ENCODE measurements at places on chromosomes 12 and 14.
A peak's percentile ranks its signal among the peaks of the same experiment; 100 is the strongest.

DNA sequence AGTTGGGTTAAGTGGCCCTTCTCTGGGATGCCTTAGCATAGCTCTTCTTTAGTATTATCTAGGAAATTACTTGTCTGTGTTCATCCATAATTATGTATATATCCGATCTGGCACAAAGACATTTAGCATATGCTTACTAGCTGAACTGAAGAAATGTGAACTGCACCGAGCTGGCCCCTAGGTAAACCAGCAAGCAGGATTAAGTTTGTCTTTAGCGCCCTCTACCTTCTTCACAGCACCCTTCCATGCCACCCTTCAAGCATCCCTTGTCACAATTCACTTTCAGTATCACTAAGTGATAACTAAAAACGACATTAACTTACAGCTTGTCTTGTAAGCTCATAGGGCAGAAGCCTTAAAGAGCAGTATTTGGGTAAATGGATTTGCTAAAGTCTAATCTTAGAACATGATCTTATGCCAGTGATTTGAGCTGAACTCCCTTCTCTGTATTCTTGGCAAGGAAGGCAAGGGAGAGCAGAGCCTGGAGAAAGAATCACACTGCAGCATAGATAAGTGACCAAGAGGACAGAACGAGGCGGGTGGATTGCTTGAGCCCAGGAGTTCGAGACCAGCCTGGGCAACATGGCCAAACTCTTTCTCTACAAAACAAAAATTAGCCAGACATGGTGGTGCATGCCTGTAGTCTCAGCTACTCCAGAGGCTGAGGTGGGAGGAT, 2.6 kb upstream of the HAL start:
- DNase-seq: peak; percentile 4

GRCh38 chr12:14279845-14280244, 85.6 kb upstream of the ATF7IP start:
- DNase-seq: no peak

- DNase-seq: no peak
These were observed 17.7 kb upstream of the PGF start for GRCh38 chr14:74973003-74973653.

- no peak for DNase-seq
These were observed 47.3 kb upstream of the PAWR start for GRCh38 chr12:79737875-79738718.

DNA sequence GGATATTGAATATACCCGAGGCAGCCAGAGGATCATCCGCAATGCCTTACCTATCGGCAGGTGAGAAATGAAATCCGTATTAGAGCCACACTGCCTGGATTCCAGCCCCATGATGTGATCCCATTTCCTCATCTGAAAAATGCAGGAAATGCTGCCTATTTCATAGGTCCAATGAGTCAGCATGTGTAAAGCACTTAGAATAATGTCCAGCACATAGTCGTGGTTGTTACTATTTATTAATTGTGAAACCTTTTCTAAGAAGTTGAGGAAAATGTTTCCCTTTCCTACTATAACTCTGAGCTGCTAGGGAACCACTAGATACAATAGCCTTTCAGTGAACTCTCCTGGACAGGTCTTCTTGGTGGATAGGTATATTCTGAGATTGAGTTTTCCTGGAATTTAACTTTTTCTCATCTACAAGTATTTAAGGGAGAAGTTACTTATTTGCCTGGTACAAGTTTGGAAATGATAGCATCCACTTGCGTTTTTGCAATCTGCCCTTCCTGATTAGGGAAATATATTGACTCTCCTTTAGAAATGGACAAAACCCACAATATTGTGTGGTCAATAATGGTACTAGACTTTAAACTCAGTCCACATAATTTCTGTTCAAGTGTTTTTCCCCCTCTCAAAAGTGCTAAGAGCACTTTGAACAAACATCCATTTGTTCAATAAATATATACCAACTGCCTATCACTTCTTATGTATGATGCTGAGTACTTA, 12.2 kb downstream of the POLR3B start:
- no peak for DNase-seq
